Activated CD4-positive, alpha-beta T cell treated with anti-CD3 and anti-CD28 coated beads, Interleukin-2, amount 10 ng/mL, durations not matched to agents 24 days and 14 days (primary cell): ENCODE measurements at places on chromosomes 13 and 19. TPM values are rescaled to one million over a fixed set of nuclear protein-coding genes. Genes with fewer than 3 reads are reported as not detected.

The STK11 gene
- 70.3 and 70.9 TPM in 2 replicates for total RNA-seq

The MCEMP1 gene
- not detected in 2 replicates for total RNA-seq

DNA sequence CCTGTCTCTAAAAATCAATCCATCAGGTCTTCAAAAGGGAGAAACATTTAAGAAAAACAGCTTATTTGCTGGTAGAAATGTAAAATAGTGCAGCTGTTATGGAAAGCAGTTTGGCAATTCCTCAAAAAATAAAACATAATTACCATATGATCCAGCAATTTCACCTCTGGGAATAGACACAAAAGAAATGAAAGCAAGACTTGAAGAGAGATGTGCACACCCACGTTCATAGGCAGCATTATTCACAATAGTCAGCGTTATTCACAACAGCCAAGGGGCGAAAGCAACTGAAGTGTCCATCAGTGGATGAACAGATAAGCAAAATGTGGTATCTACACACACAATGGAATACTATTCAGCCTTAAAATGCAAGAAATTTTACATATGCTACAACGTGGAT, 45.1 kb upstream of the DOCK9 start:
- no peak for DNase-seq

The SHANK1 gene
- not detected in 2 replicates for total RNA-seq

- DNase-seq = peak; percentile 65
These were observed 51.5 kb downstream of the ATP7B start for GRCh38 chr13:51959773-51960172.

DNA sequence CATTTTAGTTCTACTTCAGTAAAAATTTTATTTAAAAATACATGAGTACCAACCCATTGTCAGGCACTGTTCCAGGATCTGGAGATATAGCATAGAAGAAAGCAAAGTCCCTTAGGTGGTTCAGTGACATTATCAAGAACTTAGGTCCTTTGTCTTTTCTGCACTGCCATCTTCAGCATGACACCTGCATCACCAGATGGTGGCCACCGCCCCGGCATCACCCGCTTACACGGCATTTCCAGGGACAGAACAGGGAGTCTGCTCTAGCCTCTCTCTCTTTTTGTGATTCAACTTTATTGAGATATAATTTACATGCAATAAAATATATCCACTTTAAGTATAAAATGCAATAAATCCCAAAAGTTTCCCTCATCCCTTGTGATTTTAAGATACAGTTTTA, 23.5 kb downstream of the DYRK1B start:
- DNase-seq = no peak

The GRK1 gene
- 0.07 and 0.17 TPM in 2 replicates for total RNA-seq

GRCh38 chr19:54393381-54393780, 21.9 kb upstream of the TTYH1 start:
- DNase-seq = no peak

DNA sequence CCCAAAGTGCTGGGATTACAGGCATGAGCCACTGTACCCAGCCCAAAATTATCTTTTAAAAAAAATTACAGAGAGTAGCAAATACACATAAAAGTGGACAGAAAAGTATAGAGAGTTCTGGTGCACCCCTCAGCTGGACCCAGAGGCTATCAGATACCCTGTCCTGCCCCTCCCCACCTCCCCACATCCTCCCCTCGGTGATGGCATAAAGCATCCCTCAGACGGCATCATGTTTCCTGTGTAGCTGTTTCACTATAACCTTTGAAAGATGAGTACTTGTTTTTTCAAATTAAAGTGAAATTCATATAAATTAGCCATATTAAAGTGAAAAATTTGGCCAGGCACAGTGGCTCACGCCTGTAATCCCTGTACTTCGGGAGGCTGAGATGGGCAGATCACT, 20.1 kb downstream of the SLC27A1 start:
- peak; percentile 71 for DNase-seq

The AP1M2 gene
- not detected in 2 replicates for total RNA-seq

DNA sequence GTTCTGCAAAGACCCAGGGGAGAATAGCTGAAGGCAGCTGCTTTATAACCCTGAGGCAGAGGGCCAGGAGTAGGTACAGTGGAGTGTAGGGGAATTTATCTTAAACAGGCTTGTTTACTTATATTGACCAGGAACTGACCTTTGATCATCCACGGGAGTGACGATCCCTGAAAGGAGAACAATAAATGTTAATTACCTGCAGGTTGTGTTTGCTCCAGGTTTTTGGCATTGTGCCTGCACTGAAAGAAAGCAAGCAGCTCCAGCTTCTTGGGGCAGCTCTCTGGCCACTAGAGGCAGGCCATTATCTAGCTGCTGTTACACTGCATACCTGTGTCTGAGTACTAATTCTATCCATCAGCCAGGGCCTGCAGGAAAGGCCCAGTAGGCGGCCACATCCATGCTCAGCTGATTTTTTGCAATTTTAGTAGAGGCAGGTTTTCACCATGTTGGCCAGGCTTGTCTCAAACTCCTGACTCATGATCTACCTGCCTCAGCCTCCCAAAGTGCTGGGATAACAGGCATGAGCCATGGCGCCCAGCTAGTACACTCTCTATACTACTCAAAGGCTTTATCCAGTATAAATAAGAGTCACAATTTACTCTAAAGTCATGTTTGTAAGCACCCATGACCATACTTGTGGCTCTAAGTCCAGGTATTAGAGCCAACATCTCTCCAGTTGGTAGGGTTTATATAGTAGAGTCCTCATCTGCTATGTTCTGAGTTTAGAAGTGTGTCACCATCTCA, 8.5 kb upstream of the ZNF91 start:
- DNase-seq = no peak

The ZNF611 gene
- 15.9 and 18.2 TPM in 2 replicates for total RNA-seq

The ZNF416 gene
- total RNA-seq = 3.4 and 3.5 TPM in 2 replicates

The TNNT1 gene
- total RNA-seq = 0.36 and 0.51 TPM in 2 replicates

GRCh38 chr13:46313432-46314257, 73.4 kb downstream of the RUBCNL start:
- DNase-seq = peak; percentile 60

DNA sequence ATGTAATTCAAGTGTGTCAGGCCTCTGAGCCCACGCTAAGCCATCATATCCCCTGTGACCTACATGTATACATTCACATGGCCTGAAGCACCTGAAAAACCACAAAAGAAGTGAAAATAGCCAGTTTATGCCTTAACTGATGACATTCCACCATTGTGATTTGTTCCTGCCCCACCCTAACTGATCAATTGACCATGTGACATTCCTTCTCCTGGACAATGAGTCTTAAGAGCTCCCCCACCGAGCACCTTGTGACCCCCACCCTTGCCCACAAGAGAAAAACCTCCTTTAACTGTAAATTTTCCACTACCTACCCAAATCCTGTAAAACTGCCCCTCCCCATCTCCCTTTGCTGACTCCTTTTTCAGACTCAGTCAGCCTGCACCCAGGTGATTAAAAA, 52.1 kb upstream of the ARHGEF7 start:
- no peak for DNase-seq

GRCh38 chr13:22454586-22454985, 726.2 kb upstream of the SGCG start:
- no peak for DNase-seq

GRCh38 chr19:13244920-13245319, 94.7 kb downstream of the IER2 start:
- no peak for DNase-seq

- no peak for DNase-seq
These were observed 22.5 kb downstream of the DOT1L start for GRCh38 chr19:2186071-2186846.

The SUGT1 gene
- total RNA-seq = 71.2 and 77.8 TPM in 2 replicates

GRCh38 chr13:97502181-97502580, 68.2 kb downstream of the RAP2A start:
- DNase-seq = no peak

DNA sequence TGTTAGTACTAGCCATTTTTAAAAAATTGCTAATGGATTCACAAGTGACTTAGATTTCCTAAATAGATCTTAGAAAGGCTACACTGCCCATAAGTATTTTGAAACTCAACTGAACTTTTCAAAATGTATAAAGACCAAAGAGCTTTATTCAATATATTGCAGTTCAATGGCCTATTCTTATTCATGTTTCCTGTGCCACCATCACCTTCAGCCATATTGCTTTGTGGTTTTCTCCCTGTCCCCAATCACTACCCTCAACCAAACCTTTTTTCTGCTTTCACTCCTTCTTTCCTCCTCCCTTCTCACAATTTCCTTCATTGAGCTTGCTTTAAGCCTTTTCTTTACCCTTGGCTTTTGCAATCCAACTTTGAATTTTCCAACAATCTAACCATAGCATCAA, 100.9 kb downstream of the MYCBP2 start:
- DNase-seq = no peak

The KLK3 gene
- total RNA-seq = not detected in 2 replicates

DNA sequence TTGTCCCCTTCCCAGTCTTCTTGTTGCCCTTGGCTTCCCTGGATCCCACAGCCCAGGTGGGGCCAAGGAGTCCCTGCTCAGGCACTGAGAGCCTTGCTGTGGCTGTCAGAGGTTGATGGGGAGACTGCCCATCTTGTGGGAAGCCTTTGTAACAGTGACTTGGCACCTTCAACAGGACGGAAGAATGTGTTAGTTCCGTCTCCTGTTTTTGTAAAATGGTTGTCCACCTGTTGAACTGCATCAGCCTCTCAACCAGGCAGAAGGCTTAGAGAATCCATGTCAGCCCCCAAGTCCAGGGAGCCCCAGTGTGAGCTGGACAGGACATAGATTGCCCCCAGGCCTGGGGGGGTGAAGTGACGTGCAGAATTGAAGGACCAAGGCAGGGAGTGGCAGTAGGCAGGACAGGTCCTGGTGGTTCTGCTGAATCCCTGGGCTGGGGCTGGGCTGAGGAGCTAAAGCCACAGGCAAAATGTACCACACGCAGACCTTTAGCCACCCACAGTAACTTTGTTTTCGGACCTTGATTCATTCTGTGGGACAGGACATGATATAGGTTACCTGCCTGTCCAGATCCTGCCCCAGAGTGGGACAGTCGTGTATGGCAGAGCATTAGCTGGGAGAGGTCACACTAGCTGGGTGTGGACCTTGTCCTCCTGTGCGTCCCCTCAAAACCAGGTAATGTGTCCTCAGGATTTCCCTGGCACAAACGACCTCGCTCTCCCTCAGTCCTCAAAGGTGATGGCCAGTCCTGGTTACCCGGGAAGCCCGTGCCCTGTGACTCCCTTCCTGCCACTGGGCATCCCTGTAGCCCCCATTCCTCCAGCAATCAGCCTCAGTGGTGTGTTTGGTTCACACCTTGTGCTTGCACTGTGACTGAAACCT, 47.0 kb downstream of the GATAD2A start:
- DNase-seq = no peak

DNA sequence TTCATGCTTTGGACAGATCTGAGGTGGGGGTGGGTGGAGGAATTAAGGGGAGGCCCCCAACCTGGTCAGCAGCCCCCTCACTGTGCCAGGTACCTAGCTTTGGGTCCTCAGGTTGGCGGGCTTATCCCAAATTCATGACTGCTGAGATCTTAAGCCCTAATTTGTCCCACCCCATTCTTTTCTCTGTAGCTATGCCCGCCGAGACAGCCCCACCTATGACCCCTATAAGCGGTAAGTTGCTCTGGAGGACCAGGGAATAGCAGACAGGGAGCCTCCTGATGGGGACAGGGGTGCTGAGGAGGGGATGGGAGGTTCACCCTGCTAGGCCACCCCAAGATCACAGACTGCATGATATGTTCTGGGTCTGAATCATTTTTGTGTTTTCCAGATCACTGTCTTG, 14.3 kb downstream of the ZNF296 start:
- DNase-seq = no peak

GRCh38 chr19:10830931-10831779, 4.9 kb downstream of the TMED1 start:
- DNase-seq = no peak

GRCh38 chr19:1445932-1446712, 3.8 kb upstream of the APC2 start:
- no peak for DNase-seq
